ENCODE measurements at places on chromosomes 4 and X.
A peak's percentile ranks its signal among the peaks of the same experiment; 100 is the strongest.

DNA sequence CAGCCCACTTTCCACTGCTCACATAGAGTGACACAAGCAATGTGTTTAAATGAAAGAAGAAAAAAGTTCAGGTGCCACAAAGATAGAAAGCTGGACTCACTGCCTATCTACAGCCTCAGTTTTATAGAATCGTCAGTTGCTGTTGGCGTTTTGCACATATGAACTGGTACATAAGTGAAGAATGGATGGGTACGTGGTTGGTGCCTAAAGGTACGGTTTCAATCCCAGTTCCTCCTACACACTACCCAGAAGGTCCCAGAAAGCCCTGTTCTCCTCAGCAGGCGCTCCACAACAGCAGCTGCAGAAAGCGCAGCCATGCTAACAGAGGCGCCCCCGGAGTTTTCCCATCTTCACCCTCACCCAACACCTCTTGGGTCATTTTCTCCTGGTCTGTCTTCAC lies 23.6 kb downstream of the CHST7 start:
- DNase-seq = no peak

DNA sequence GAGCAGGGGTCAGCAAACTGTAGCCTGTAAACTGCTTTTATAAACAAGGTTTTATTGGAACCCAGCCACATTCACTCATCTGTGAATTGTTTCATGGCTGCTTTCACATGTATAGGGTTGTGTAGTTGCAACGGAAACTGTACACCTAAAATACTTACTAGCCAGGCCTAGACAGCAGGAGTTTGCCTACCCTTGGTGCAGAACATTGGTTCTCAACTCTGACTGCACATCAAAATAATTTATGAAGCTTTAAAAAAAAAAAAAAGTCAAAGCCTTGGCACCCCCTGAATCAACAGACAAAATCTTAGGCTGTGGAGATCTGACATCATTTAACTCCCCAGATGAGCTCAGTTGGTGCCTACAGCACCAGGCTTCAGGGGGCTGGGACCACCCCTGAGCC lies 27.8 kb downstream of the ADGRA3 start:
- DNase-seq = no peak

- DNase-seq = no peak
Measured at GRCh38 chrX:117511379-117511778, 605.2 kb downstream of the KLHL13 start.

DNA sequence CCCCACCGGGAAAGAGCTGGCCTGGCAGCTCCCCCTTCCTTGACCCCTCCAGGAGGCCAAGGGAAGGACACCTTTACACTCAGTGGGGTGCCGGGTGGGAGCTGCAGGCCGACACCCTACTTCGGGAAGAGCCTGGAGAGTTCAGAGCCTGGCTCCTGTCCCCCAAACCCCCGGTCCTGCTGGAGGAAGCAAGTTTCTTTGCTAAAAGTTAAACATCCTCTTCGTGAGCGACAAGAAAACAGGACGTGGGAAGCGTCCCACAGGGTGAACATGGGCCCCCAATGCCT lies 2.4 kb upstream of the FTSJ1 start:
- no peak for DNase-seq

- DNase-seq = no peak
Measured at GRCh38 chrX:74510401-74510800, 89.1 kb downstream of the SLC16A2 start.

DNA sequence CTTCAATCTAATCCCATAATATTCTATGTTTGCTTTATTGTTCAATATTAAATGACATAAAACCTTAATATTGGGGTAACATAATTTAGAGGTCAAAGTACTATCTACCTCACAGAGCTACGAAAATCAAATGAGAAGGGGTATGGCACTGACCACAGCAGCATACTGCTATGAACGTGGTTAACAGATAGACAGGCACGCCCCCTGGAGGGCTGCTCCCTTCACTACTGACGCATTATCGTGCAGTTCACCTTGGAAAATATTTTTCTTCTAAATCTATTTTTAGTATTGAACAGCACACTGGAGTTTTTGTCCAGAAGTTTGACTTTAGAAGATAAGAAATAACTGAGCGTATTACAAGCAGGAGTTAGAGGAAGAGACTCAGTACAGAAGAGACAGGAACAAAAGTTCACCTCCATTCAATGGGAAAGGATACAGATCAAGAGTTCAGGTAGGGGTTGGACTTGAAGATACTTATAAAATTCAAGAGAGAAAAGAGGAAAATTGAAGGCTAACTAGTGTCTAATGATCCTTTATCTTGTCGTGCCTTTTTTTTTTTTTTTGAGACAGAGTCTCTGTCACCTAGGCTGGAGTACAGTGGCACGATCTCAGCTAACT lies 22.7 kb downstream of the MAP9 start:
- peak; percentile 18 for DNase-seq

GRCh38 chr4:30854531-30854930 lies 134.4 kb downstream of the PCDH7 start:
- no peak for DNase-seq

- DNase-seq = no peak
Measured at GRCh38 chr4:136540747-136541146, 991.5 kb downstream of the PCDH18 start.

GRCh38 chrX:79263550-79263949 lies 103.6 kb downstream of the ITM2A start:
- DNase-seq = no peak

DNA sequence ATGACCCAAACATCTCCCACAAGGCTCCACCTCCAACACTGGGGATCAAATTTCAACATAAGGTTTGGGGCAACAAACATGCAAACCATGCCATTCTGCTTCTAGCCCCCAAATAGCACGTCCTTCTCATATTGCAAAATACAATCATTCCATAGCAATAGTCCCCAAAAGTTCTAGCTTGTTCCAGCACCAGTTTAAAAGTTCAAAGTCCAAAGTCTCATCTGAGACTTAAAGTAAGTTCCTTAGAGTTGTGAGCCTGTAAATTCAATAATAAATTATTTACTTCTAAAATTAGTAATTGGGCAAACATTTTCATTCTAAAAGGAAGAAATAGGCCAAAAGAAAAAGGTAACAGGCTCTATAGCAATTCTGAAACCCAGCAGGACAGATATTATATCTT lies 8.9 kb upstream of the TASL start:
- DNase-seq = no peak

- DNase-seq = no peak
Measured at GRCh38 chr4:108520807-108521206, 99.6 kb upstream of the RPL34 start.

DNA sequence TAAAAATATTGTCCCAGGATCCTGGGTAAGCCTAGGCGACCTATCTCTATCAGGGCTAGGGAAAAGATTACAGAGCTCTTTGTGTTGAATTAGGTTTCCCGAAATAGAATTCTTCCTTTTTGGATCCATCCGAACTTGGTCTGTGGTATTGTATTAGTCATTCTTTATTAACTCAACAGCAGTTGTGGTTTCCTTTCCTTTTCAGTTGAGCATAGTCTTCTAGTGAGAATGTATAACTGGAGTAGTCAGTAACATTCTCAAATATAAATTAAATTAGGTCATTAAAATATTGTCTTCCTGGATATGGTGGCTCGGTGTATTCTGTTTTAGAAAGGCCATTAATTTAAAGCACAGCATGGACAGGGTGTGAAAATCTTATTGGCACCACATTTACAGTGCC lies 520.4 kb downstream of the NLGN4X start:
- no peak for DNase-seq

DNA sequence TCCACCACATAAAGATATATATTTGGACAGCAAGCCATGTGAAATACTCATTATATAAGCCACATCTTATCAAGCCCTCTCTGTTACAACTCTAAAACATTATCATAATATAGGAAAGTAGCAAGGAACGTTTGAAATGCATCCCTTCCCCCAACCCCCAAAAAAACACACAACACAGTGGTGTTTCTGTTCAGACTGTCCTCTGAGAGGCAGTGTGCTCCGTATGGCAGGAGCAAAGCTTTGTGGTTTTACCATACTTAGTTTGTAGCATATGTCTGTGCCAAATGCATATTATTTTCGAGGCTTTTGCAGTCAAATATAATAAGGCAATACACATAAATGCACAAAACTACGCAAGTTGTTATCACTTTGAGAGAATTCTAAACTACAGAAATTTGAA lies 194.2 kb downstream of the RAPGEF2 start:
- DNase-seq = no peak

DNA sequence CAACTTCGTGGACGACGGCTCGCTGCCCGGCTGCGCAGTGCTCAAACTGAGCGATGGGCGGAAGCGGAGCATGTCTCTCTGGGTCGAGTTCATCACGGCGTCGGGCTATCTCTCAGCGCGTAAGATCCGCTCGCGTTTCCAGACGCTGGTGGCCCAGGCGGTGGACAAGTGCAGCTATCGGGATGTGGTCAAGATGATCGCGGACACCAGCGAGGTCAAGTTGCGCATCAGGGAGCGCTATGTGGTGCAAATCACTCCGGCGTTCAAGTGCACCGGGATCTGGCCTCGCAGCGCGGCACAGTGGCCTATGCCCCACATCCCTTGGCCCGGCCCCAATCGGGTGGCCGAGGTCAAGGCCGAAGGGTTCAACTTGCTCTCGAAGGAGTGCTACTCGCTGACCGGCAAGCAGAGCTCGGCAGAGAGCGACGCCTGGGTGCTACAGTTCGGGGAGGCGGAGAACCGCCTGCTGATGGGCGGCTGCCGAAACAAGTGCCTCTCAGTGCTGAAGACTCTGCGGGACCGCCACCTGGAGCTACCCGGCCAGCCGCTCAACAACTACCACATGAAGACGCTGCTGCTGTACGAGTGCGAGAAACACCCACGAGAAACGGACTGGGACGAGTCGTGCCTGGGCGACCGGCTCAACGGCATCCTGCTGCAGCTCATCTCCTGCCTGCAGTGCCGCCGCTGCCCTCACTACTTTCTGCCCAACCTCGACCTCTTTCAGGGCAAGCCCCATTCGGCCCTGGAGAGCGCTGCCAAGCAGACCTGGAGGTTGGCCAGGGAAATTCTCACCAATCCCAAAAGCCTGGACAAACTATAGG lies 1.5 kb downstream of the MAB21L2 start:
- DNase-seq = no peak

DNA sequence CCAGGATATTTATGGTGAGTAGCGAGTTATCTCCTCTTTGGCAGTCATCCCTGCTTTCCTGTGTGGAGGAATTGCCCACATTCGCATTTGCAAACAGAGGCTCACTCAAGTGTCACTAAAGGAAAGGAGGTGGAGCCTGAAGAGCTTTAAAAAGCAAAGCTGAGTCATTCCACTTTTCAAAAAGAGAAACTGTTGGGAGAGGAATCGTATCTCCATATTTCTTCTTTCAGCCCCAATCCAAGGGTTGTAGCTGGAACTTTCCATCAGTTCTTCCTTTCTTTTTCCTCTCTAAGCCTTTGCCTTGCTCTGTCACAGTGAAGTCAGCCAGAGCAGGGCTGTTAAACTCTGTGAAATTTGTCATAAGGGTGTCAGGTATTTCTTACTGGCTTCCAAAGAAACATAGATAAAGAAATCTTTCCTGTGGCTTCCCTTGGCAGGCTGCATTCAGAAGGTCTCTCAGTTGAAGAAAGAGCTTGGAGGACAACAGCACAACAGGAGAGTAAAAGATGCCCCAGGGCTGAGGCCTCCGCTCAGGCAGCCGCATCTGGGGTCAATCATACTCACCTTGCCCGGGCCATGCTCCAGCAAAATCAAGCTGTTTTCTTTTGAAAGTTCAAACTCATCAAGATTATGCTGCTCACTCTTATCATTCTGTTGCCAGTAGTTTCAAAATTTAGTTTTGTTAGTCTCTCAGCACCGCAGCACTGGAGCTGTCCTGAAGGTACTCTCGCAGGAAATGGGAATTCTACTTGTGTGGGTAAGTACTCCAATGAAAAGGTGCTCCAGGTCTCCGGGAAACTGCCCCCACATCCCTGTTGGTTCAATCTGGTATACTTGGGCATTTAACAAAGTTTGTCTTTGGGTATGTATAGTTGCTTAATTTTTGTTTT lies at the start of gene EGF:
Gene EGF, plus strand, starts transcription at position 178 of the 890 bp plus-strand sequence. Its CDS starts 453 bp downstream, at position 631.
- DNase-seq = no peak

- no peak for DNase-seq
Measured at GRCh38 chr4:20378181-20378580, 126.5 kb downstream of the SLIT2 start.

DNA sequence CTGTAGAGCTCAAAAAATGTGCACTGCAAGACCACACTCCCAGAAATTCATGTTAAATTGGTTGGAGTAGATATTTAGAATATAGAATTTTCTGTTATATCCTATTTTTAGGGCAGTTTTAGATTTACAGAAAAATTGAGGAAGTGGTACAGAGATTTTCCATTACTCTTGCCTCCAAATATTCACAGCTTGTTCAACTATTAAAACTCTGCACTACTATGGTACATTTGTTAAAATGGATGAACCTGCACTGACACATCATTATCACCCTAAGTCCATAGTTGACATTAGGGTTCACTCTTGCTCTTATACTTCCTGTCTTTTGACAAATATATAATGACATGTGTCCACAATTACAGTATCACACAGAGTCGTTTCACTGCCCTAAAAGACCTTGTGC lies 1724.5 kb downstream of the C4orf33 start:
- no peak for DNase-seq

GRCh38 chr4:76504613-76505465 lies 69.8 kb downstream of the SHROOM3 start:
- no peak for DNase-seq

Data from activated naive CD8-positive, alpha-beta T cell treated with anti-CD3 and anti-CD28 coated beads for 36 hours (primary cell).